ENCODE measurements at places on chromosomes 5 and 9.
A peak's percentile ranks its signal among the peaks of the same experiment; 100 is the strongest.

DNA sequence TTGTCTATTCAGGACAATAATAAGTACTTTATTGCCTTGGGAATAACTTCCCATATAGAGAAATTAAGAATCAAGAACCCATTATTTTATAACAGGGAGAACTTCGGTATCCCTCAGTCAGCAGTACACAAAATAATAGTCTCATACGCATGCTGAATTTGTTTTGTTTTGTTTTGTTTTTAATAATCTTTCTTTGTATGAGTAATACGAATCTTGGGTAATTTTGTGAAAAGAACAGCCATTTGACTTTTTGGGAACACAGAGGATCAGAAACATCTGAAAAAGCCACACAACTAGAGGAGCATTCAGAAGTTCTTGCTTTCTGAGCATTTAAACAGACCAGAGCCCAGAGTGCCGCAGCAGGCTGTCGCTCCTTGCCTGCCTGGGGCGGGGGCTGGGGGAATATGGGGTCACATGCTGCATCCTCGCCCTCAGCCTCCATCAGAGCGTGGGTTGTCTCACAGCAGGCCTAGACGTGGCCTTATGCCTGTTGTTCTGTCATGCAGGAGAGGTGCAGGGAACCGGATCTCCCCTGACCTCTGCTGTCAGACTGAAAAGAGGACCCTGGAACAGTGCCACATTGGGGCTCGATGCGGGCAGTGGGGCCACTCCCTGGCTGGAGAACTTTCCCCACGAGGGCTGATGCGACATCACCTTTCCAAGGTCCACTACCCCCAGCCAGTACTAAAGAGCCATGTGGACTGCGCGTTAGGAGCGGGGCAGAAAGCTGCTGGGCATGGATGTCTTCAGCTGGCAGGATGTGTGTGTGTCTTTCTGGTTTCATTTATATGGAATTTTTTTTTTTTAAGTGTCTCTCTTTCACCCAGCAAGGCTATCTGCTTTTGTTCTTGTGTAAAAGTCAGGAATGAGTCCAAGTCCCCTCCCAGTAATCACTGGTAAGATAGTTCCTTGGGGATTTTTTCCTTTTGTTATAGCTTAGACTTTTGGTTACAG, 133.4 kb upstream of the OTULINL start:
- DNase-seq, result no peak

DNA sequence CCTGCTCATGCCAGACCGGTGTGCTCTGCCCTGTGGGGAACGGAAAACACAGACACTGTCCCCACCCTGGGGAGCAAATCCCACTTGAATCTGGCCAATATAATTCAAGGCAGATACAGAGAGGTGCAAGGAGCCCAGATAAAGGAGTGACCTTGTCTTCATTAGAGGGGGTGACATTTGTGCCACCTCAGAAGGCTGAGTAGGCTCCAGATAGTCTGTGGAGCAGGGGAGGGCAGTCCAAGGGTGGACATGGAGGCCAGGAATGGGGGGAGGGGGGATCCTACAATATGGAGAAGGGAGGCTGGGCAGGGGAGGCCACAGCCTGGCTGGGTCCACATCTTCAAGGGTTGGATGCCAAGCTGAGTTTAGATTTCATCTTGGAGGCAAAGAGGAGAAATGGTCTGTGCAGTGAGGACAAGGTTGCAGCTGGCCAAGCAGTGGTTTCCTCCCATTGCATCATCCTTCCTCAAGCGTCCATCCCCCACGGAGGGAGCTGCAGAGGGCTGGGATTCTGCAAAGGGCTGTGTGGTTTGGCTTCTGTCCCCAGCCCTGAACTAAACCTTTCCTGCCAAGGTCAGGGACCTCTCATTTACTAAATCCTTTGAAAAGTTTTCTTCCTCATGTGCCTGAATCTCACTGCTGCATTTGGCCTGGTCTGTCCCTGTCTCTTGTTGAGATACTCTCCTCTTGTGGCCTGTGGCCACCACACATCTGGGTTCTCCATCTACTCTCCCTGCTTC, 60.1 kb downstream of the GALNT12 start:
- DNase-seq, result peak; percentile 97

DNA sequence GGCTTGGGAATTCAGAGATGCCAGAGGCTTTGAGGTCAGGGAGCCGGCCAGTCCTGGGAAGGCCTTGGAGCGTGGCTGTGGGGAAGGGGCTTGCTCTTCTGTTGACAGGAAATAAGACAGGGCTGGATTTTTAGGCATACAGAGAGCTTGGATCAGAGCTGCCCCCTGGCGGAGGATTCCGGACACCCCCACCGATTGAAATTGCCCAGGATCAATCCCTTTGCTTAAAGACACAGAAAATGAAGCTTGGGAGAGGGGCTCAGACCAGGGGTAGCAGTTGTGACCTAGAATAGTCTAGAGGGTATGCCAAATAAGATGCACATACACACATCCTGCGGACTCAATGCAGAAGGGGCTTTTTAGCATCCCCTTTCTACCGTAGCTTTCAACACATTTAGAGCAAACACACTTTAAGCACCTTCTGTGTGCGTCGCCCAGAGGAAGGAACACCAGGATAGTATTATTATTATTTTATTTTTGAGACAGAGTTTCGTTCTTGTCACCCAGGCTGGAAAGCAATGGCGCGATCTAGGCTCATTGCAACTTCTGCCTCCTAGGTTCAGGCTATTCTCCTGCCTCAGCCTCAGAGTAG, 1.7 kb upstream of the NTMT1 start:
- DNase-seq, result peak; percentile 47

GRCh38 chr9:87882627-87883026, at the start of gene SPATA31E1:
TSS of gene SPATA31E1 (plus strand) at chr9:87882877. CDS start at chr9:87882892, 15 bp downstream.
- no peak for DNase-seq

- no peak for DNase-seq
Measured at GRCh38 chr9:97978371-97979130, 4.6 kb upstream of the ANP32B start.

GRCh38 chr5:65902104-65902503, 24.3 kb upstream of the ERBIN start:
- DNase-seq, result no peak

DNA sequence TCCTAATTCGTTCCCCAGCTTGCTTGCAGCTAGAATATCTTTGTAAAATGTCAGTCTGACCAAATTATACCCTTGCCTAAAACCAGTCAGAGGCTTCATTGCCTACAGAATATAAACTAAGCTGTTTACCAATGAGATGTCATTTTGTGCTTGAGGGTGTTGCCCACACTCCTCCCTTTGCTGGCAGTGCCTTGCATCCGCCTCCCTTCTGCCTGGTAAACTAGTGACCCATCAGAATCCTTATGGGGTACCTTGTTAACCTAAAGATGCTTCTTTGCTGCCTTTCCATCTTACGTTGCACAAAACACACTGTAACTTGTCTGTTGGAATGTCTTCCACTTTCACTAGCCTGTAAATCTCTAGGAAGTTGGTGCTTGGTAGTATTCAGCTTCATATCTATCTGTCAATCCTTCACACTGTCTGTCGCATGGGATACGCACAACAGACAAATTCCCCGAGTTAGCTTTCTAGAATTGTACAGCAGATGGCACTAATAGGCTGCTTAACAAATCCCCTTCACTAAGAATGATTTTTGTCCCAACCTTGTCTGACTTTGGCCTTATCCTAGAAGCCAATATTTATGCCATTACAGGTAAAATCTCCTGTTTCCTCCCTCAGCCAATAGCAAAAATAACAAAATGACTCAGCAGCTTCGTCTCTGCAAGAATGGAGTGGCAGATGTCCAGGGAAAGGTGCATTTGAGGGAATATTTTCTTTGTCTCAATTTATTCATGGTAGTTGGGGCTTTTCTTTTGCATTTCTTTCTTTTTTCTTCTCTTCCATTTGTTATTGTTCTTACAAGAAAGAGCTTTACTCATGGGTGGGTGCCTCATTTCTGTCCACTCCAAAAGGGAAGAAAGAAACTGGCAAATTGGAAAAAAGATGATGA, 3.0 kb downstream of the NUDT2 start:
- DNase-seq, result peak; percentile 27

DNA sequence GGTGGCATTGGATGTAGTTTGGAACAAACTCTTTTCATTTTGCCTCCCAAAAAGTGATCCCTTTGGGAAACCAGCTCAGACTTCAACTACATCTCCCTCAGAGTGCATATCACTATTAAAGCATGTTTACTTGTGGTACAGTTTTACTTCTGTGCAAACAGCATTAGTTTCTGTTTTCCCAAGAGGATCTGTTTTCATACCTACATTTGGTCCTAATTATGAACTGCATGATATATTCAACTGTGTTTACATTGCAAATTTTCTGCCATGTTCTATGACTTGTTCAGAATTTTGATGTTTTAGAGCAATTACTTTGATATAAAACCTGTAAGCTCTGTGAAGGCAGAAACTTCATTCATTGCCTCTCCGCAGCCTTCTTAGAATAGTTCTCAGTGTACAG, 681.5 kb upstream of the ACO1 start:
- DNase-seq, result no peak

DNA sequence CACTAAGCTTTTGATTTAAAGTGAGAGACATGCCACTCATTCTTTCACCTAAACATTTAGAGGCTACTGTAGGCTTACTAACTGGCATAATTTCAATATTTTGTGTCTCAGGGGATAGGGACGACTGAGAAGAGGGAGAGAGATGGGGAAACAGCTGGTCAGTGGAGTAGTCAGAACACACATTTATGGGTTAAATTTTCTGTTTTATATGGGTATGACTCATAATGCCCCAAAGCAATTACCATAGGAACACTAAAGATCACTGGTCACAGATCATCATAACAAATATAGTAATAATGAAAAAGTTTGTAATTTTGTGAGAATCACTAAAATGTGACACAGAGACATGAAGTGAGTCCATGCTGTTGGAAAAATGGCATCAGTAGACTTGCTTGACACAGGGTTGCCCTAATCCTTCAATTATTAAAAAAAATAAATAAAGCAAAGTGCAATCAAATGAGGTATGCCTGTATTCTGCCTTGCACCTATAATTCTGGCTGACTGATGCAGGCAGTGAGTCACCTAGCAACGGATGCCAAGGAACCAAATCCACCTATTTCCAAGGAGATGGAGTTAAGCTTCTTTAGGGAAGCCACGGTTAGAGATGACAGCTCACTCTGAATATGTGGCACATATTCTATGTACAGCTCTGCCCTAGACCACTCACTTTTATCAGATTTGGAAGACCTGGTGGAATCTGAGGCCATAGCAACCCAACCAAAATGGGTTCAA, 166.1 kb downstream of the MARCHF11 start:
- DNase-seq, result no peak

GRCh38 chr5:109769597-109770291, 80.0 kb downstream of the MAN2A1 start:
- no peak for DNase-seq

GRCh38 chr9:5483306-5483705, 27.0 kb upstream of the PDCD1LG2 start:
- no peak for DNase-seq

DNA sequence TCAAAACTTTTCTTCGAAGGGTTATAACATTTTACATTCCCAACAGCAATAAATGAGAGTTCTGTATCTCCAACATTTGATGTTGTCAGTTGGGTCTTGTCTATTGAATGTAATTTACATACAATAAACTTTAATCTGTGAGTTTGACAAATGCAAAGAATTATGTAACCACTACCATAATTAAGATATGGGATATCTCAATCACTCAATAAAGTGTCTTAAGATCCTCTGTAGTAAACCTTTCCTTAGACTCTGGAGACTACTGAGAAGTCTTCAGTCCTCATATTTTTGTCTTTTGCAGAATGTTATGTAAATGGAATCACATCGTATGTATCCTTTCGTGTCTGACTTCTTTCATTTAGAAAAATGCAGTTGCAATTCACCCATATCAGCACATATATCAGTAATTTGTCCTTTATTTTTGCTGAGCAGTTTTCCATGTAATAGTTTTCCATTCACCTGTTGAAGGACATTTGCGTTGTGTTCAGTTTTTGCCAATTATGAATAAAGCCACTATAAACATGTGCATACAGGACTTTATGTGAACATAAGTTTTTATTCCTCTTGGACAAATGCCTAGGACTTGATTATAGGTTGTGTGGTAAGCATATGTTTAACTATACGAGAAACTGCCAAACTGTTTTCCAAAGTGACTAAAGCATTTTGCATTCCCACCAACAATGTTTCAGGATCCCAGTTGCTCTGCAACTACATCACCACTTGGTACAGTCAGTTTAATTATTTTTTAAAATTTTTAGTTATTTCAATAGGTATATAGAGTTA, 784.6 kb upstream of the ZNF608 start:
- no peak for DNase-seq

GRCh38 chr5:82986404-82986803, 90.8 kb downstream of the TMEM167A start:
- no peak for DNase-seq

DNA sequence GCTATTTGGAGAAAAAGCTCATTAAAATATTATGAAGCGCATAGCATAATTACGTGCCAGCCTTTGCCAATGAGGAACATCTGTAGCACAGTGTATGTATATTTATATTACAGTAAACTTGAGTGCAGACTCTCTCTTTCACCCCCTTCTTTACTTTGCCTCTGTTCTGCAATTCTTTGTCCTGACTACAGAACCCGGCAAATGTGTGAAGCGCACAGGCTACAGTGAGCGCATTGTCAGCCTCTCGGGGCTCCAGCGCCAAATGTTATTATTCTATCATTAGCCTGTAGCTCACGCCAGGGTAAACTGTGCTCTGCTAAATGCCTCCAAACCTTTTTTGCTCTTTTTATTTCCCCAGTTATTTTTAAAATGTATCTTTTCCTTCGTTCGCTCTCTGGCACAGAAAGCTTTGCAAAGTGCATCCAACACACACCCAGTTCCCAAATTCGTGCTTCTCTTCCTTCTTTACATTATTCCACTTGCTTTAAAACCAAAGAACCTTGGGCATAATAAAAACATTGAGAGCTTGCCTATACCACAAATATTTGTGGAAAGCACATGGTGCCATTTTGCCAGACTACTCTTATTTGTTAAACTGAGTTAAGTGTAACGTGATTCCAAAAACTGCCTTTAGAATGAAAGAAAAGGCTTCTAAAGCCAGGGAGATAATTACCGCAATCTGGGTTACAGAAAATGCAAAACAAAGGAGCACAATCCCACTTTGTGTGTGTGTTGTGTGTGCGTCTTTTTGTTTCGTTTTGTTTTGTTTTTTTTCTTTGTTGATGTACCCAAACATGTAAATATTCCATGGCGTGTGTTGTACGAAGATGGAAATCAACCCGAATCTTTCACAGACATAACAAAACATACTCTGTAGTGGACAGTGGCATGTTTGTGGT, 164.1 kb upstream of the MPDZ start:
- no peak for DNase-seq

DNA sequence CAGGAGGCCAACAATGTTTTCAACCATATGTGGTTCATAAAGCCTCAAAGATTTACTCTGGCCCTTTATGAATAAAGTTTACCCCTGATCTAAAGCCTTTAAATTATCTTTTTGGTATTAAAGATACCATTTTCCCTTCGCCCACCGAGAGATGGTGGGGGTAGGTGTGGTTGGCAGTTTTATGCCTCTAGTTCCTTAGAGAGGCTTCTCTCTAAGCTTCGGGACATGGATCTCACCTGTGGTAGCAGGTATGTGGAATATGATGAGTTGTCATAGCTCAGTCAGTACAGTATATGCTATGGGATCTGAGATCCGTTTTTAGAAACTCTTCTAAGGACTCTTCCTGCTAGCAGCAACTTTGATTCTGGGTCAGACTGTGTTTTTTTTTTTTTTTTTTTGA, 2.3 kb downstream of the UQCRQ start:
- DNase-seq, result no peak

- no peak for DNase-seq
Measured at GRCh38 chr5:130090569-130091270, 186.5 kb downstream of the CHSY3 start.
